ENCODE measurements at places on chromosomes 1 and 21.

- DNase-seq, result no peak
Observed at GRCh38 chr1:226017070-226017469, 17.9 kb upstream of the SDE2 start.

GRCh38 chr1:198444792-198445191 is 95.7 kb downstream of the ATP6V1G3 start:
- no peak for DNase-seq

DNA sequence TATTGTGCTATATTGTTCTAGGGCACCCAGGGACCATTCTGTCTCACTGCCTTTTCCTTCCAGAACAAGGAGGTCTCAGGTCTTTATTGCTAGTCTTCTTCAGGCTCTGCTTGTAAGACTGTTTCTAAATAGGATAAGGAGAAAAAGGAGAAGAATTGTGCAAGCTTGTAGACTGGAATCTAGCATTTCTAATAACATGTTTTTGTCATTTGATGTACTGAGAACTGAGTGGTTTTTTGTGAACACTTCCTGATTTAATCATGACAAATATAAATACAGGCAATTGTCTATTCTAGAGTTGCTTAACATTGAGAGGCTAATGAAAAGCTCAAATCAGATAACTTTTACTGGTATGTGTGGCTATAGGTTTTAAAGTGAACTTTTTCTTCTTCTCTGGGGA is 77.6 kb downstream of the CLIC4 start:
- no peak for DNase-seq

DNA sequence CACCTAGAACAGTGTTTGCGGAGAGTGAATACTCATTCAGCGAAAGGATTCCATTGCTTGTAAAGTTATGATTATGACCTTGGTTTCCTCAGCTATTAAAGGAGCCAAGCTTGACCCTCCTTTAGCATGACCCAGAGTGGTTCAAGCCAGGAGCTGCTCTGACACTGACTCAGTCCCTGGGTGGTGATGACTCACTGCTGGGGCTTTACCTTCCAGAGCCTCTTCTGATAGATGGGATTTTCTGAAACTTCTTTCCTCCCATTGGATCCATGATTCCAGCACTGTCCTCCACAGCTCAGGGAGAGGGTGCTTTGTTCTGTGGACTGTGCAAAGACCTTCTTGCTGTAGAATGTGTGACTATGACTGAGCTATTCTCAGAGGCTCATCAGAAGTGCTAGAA is 77.4 kb downstream of the S1PR1 start:
- peak; percentile 36 for DNase-seq

GRCh38 chr1:162283657-162284056 is 93.0 kb downstream of the SPATA46 start:
- no peak for DNase-seq

DNA sequence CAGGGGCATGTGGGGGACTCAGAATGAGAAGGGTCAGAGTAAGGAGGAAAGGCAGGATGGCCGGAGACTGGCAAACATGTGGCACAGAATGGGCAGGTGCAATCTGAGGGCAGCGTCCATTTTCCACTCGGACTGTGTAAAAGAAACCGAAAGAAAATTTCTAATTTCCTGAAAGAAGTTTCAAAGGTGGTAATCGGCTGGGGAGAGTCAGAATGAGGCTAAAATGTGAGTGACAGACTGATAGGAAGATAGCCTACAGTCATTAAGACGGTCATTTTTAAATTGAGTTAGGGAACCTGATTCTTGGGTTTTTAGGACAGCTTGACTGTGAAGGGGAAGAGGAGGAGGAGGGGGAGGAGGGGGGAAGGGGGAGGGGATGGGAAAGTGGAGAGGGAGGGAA is 23.6 kb downstream of the COA6 start:
- DNase-seq, result no peak

- no peak for DNase-seq
Observed at GRCh38 chr1:86887479-86888162, 26.3 kb downstream of the SELENOF start.

DNA sequence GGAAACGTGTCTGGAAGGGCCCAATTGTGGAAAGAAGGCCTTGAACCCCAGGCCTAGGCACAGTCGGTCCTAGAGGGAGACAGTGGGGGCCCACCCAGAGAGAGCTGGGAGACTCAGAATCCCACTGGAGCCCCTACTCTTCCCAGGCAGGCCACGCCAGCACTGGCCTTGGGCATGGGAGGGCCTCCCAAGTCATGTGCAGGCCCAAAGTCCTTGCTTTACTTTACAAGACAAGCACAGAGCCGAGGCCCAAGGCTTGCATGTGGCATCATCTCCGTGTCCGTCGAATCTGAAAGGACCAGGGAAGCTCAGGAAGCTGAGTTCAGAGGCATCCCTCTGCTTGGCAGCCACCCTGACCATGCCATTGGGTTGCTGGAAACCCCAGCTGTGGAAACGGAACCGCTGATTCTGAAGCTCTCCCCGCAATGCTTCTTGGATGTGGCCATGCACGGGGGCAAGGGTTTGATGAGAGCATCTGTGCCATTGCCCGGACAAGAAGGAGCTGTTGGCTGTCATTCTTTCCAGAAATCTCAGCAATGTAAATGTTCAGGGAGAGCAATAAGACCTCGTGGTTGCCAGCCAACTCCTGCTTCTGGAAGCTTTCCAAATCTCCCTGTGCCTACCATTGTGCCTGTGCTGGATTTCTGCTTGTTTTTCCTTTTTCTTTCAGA is 32.8 kb downstream of the ABCG1 start:
- no peak for DNase-seq

Measured in stimulated activated CD4-positive, alpha-beta T cell treated with anti-CD3 and anti-CD28 coated beads, Interleukin-4, amount 100 ng/mL, for 24 hours (primary cell).